ENCODE measurements at places on chromosomes 2 and 18. TPM values are rescaled to one million over a fixed set of nuclear protein-coding genes. Genes with fewer than 3 reads are reported as not detected.

DNA sequence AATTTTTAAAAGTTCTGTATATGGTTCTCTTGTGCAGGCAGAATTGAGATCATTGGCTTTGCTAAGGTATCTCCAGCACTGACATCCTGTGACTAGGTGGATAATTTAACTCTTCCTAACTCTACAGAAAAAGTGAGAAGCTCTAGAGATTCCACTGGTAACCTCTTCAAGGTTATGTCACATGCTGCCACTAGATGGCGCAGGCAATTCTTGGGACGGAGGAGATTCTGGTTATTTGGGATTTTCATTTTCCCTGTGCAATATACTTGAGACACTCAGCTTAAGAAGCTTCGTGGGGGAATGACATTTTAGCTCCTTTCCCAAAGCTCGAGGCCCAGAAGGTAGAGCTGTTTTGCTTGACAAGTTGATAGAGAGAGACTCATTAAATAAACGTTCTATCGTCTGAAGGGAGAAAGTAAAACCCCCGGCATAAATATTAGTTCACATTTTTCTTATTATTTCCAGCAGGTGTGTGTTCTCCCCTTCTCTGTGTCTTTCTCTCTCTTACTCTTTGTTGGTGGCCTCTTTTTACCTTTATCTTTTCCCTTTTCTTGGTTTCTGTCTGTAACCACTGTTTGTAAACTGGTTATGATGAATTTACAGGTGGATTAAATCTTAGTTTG lies 26.6 kb upstream of the LANCL1 start:
- DNase-seq = peak; percentile 44

DNA sequence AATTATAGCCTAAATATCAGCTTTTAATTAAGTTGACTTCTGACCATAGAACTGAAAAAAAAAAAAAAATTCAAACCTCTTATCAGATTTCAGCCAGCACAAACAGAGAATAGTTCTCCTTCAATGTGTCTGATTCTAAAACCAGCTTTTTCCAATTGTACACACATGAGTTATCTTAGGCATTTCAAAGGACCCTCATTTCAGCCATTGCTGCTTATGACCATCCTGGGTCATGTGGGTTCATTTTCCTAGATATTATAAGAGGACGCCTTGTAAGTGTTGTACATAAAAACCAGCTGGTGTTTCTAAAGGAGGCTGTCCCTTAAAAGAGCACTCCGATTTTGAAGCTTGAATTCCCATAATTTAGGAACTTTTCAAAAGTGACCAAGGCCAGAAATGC lies 62.3 kb upstream of the DYNC1I2 start:
- DNase-seq = no peak

The DAW1 gene
- 1.2 TPM for total RNA-seq

- DNase-seq = no peak
These were observed 84.9 kb downstream of the CMPK2 start for GRCh38 chr2:6780765-6781274.

DNA sequence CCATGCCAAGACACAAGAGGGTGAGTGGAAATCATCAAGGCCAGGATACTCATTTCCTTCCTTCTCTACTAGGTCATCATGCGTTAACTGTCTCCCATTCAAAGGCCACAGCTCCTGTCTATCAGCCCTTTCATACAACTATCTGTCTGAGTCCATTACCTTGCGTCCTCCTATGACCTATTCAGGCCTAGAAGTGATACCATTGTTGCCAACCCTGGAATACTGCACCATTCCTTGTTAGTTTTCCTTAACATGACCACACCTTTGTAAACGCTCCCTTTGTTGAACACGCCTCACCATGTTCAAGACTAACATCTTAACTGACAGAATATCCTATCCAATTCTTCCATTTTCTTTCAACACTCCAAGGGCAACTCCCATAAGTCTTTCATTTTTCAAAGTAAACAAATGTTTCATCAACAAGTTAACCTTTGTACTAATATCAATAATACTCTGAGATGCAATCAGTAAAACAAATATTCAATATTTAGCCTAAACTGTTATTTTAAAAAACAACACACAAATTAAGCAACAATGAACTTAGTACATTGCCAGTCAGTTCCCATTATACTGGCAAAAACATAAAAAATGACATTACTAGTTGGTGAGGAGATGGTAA lies 19.8 kb upstream of the LGALSL start:
- no peak for DNase-seq

DNA sequence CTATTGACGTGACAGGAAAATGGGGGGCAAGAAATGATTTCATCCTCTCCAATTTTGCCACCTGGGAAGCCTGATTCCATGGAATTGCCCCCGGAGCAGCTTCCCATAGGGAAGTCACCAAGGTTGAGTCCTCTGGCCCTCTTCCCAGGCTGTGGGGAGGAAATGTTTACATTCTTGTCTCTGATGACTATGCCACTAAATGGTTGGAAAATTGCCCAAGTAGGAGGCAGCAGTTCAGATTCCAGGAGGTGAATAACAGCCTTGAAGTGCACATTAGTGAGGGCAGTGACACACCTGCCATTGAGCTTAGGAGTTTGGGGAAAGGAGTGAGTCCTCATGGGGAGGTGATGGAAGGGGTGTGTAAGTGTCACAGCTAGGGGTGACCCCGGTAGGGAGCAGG lies 449.2 kb upstream of the DCC start:
- no peak for DNase-seq

The FOXD4L1 gene
- total RNA-seq = 0.41 TPM

GRCh38 chr18:23861326-23861725 lies 153.2 kb upstream of the TTC39C start:
- no peak for DNase-seq

DNA sequence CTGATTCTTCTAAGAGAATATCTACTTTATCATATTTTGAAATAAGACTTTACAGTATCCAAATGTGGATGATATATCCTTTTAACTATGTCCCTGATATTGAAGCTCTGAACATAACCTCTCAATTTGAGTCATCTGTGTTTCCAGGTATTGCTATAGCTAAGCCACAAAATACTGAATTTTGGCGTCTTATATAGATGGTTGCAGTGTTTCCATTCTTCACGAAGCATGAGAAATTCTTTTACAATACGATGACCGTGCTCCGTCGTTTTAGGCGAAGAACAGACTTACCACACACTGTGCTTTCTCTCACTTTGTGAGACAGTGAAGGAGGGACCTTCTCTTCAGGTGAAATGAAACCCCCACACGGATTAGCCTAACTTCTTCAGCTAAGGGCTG lies 45.3 kb downstream of the LRRFIP1 start:
- no peak for DNase-seq

GRCh38 chr18:57110290-57110689 lies 36.6 kb upstream of the BOD1L2 start:
- no peak for DNase-seq

The OXER1 gene
- total RNA-seq = not detected

The TNFRSF11A gene
- total RNA-seq = 0.82 TPM

GRCh38 chr2:67650291-67651133 lies 253.4 kb downstream of the ETAA1 start:
- DNase-seq = peak; percentile 32

The FAM237A gene
- not detected for total RNA-seq

- no peak for DNase-seq
These were observed 20.0 kb upstream of the ASB18 start for GRCh38 chr2:236284208-236284607.

GRCh38 chr2:137233091-137233490 lies 467.7 kb downstream of the THSD7B start:
- no peak for DNase-seq

GRCh38 chr2:235049069-235049468 lies 97.3 kb downstream of the SH3BP4 start:
- no peak for DNase-seq

DNA sequence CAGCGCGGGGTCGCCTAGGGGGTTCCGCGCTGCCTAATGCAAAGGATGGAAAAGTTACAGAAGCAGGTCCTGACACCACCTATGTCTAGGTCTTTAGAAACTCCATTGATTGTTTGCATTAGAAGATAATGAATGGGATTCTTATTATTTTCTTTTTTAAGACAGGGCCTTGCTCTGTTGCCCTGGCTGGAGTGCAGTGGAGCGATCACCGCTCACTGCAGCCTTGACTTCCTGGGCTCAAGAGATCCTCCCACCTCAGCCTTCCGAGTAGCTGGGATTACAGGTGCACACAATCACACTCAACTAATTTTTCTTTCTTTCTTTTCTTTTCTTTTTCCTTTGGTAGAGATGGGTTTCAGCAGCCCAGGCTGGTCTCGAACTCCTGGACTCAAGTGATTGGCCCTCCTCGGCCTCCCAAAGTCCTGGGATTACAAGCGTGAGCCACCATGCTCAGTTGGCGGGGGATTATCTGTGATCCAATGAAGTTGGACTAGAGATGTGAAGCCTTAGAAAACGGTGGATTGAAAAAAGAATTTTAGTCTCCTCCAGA lies 761 bp upstream of the IDH1 start:
- DNase-seq = no peak

The PRSS56 gene
- under 0.01 TPM for total RNA-seq

All from frontal cortex (tissue), 4 donors.